ENCODE measurements at places on chromosomes 2 and 18.

DNA sequence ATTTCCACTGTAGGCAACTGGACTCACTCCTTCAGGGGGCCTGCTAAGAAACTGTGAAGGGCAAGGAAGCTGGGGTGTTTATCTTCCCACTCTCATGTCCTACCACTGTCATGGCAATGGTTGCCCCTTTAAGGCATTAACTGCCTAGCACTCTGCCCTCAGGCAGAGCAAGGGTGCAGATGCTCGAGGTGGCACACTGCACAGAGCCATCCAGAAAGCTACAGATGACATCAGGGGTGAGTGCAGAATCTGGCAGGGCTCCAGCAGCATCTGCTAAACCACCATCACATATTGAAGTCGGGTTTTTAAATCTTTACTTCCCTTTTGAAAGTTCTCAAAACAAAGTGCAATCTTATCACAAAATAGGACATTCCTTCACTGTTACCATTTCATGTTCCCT lies 75.4 kb downstream of the RAPGEF4 start:
- DNase-seq, result no peak

DNA sequence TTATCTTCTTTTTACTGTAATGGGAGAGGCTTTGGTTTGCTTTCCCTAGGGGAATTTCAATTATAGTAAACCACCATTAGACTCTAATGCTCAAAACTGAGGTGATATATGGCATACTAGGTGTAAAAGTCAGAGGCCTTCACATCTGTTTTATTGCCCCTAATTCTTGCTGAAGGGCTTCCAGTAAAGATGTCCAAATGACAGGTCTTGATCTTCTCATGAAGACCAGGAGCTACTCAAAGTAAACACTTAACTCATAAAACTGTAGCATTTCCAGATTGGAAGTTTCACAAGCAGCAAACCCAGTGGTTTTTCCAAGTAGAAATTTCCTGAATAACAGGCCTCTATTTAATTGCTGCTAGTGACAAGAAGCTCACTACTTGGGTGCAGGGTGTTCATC lies 286.8 kb downstream of the RBM43 start:
- DNase-seq, result no peak

- no peak for DNase-seq
These were observed 27.5 kb upstream of the ACVR1 start for GRCh38 chr2:157903626-157904025.

DNA sequence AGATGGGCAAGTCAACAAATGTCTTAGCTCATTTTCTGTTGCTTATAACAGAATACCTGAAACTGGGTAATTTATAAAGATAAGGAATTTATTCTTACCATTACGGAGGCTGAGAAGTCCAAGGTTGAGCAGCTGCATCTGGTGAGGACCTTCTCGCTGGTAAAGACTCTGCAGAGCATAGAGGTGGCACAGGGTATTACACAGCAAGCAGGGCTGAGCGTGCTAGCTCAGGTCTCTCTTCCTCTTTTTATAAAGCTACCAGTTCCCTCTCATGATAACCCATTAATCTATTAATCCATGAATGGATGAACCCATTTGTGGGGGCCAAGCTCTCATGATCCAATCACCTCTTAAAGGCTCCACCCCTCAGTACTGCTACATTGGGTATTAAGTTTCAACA lies 109.1 kb downstream of the CDK15 start:
- no peak for DNase-seq

GRCh38 chr2:230423851-230424458 lies 8.0 kb downstream of the SP100 start:
- DNase-seq, result no peak

GRCh38 chr2:17303054-17303453 lies 215.2 kb downstream of the RAD51AP2 start:
- no peak for DNase-seq

DNA sequence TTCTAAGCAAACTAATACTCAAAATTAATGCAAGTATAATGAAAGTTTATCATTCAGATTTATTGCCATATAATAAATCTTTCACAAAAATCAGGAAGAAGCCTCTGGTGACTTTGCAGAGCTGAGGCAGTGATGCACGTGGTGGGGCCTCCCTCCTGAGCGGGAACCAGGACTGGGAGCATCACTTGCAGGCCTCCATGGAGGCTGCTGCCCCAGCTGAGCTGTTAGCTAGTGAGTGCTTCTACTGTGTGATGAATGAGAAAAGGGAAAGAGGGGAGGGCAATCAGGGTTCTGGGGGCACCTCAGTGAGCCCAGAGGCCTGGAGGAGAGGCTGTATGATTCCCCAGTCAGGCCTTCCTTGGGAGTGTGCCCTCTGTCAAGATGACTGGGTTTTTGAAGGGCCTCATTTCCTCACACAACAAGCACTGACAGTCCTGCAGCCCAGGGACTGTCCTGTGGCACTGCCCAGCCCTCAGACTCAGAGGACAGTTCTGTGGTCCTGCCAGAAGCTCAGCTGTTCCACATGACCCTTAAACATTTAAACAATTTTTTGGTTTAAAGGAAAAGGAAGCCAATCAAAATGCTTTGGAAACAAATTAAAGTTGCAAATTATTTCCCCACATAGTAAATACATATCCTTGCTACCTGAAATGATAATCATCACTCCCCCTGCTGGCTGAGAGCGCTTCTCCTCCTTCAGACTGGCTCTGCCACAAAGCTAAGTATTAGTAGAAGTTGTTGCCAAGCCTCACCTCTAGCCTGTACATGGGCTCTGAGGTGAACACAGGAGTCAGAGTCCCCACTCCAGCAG lies 90.9 kb upstream of the SMAD7 start:
- DNase-seq, result no peak

- DNase-seq, result no peak
These were observed 373.7 kb upstream of the GALNT5 start for GRCh38 chr2:156883804-156884203.

GRCh38 chr2:77807531-77808215 lies 285.5 kb upstream of the LRRTM4 start:
- DNase-seq, result no peak

DNA sequence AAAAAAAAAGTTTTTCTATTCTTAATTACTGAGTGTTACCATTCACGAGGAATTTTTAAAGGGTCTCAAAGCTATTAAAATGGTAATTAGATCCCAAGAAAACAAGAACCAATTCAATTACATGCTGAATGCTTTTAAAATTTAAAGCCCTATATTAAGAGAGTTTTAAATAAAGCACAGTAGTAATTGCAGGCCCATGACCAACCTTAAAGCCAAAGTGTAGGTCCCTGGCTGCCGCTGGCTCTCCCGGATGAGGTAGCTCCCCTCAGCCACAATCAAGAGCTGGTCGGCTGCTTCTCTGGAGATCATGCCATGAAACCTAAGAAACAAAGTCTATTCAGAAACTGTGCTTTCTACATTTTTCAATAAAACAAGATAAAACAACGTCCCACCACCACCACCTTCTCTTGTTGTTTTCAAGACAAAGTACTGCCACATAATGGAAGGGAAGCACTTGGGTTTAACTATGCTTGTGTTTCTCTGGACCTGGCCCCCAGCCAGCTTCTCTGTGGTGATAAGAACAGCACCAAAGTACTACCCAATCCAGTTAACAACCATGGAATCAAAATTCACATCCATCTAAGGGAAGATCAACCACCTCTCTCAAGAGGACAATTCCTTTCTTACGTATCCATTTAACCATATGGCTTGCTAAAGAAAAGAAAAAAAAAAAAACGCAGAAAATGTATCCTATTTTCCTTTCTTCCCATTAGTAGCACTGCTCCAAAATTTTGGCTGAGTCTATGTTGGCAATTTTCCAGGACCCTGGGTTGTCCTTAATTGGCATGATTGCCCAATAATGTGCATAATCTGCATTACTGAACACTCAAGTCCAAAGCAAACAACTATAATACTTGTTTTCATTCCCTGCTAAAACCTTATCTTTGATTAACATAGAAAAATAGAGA lies 90.1 kb downstream of the CHN1 start:
- DNase-seq, result no peak

- DNase-seq, result no peak
These were observed 32.6 kb downstream of the ABCA12 start for GRCh38 chr2:215105607-215106354.

GRCh38 chr2:218020966-218021535 lies 18.3 kb upstream of the TNS1 start:
- no peak for DNase-seq

- no peak for DNase-seq
These were observed 33.7 kb downstream of the CTIF start for GRCh38 chr18:48572402-48573126.

DNA sequence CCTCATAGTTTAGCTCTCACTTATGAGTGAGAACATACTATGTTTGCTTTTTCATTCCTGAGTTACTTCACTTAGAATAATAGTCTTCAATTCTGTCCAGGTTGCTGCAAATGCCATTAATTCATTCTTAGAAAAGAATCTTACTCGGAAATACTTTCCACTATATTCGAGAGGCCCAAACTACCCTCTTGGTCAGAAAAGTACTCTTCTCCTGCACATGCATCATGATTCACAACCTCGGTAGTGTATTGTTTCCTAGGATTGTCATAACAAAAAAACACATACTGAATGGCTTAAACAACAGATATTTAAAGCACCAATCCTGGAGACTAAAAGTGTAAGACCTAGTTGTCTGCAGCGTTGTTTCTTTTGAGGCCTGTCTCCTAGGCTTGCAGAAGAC lies 364.0 kb upstream of the SLC14A2 start:
- DNase-seq, result no peak

- DNase-seq, result no peak
These were observed 110.9 kb downstream of the METTL8 start for GRCh38 chr2:171322928-171323327.

- no peak for DNase-seq
These were observed 48.6 kb downstream of the SH3RF3 start for GRCh38 chr2:109177635-109178034.
